Stimulated activated CD8-positive, alpha-beta memory T cell treated with anti-CD3 and anti-CD28 coated beads, Interleukin-7, amount 100 ng/mL, for 48 hours (primary cell): ENCODE measurements at places on chromosomes 3 and 15.

DNA sequence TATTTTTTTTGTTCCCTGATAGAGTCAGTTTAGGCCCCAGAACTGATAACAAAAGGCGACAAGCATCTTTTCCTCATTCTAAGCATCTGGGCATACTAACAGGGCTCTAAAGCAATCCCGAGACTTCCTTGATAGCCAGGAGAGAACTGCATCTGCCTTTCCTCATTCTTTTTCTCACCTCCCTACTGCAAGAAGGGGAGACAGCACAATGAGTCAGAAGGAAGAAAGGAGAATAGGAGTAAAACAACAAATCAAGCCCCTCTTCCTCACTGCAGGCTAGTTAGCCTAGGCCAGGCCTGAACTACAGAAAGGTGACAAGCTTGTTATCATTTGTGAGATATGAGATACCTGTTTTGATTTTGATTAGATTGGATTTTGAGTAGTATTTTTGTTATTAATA, 97.9 kb downstream of the NAALADL2 start:
- no peak for DNase-seq

- no peak for DNase-seq
Measured at GRCh38 chr3:51102396-51102795, 282.7 kb upstream of the MANF start.

GRCh38 chr15:35723120-35723847, 177.3 kb upstream of the DPH6 start:
- DNase-seq = no peak

DNA sequence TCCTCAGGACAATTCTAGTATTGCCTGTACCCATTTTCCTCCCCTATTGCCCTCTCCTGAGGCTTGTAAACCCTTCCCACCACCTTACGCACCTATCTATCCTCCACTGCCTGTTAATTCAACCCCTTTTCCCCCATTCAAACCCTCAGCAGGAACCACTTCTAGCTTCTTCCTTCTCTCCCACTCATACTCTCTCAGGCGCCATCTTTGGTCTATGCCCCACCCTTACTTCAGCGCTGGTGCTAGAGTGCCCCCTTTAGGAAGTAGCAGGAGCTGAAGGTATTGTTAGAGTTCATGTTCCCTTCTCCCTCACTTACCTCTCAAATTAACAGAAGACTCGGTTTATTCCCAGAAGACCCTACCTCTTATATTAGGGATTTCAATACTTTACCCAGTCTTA, 121.8 kb upstream of the NLGN1 start:
- no peak for DNase-seq

DNA sequence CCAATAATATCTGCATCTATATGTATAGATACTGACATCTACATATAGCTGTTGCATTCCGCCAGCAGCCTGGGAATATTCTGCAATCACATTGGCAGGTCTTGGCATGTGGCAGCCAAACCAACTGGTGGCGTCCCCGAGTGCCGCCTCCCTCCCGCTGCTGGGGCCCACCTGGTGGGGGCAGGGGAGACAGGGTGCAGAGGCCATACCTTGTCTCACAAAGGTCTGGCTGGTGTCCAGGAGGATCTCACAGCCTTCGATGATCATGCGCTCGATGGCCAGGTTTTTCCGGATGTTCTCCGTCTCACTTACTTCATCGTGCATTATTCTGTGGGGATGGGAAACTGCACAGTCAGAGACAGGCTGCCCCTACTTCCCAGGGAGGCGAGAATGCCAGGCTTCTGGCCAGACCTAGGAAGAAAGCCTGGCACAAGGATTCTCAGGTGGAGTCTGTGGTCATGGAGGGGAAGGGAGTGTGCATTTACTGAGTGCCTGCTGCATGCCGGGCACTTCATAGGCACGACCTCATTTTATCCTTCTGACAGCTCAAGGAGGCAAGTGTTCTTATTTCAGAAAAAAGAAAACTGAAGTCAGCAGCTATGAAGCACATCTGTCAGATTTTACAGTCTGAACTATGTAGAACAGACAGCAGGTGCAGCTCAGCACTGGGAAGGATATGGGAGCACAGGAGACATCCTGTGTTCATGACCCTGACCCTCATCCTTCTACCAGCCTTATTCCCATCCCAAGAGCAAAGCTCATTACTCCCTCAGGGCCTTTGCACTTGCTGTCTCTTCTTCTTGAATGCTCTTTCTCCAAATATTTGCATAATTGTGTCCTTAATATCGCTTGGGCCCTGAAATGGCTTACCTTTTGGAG, 62.8 kb downstream of the RASGRF1 start:
- no peak for DNase-seq

GRCh38 chr3:113535898-113536297, 3.5 kb downstream of the SIDT1 start:
- no peak for DNase-seq

DNA sequence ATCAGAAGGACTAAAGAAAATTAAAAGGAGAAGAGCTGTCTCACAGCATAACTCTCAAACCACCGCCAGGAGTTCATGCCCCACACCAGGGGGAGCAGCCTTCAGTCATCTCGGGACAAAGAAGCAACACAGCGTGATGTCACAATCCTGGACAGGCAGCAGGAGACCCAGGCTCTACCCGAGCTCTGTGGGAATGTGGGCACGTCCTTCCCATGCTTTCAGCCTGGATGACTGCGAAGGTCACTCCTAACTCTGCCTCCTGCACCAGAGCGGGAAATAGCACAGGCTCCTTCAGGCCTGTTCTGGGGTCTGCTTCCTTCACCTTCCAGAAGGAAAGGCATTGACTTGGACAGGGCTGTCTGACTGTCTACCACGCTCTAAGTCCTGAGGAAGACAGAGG, 31.3 kb downstream of the NOX5 start:
- no peak for DNase-seq

DNA sequence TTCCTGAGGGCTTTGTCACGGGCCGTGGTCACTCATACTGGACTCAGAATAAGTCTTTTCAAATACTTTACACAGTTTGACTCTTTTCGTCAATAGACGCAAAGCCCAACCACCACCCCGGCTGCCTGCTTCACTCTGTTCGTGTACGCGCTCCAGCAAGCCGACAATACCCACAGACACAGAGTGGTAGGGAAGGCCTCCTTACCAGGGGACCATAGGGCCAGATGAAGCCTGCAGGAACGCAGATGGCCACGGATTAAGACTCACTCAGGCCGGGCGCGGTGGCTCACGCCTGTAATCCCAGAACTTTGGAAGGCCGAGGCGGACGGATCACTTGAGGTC, 29.7 kb downstream of the EFCAB12 start:
- DNase-seq = no peak

DNA sequence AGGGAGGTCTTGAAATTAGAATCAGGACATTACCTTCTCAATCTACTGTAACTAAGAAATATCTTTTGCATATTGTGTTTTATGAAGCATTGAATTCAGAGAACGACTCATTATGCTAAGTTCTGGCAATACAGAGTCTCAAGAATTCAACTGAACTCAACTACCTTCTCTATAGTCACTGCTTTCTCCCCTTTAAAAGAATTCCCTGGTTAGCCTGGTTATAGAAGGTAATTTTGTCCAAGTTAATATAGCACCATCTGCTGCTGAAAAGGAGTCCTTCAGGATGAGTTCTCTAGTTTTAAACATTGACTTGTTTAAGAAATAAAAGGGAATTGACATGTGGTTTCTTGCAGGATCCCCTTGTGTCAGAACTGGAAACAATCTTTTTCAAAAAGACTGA, 60.2 kb downstream of the IL16 start:
- DNase-seq = no peak

DNA sequence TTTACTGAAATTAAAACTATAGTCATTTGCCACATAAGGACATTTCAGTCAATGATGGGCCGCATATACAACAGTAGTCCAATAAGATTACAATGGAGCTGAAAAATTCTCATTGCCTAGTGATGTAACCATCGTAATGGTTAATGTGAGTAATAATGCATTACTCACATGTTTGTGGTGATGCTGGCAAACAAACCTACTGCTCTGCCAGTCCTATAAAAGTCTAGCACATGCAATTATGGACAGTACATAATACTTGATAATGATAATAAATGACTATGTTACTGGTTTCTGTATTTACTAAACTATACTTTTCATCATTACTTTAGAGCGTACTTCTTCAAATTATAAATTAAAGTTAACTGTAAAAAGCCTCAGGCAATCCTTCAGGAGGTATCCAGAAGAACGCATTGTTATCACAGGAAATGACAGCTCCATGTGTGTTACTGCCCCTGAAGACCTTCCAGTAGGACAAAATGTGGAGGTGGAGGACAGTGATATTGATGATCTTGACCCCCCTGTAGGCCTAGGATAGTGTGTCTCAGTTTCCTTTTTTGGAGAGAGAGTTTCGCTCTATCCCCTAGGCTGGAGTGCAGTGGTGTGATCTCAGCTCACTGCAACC, 102.7 kb downstream of the ATP1B3 start:
- DNase-seq = no peak

GRCh38 chr3:59772416-59773408, 722.9 kb upstream of the CFAP20DC start:
- DNase-seq = no peak
